ENCODE measurements at places on chromosomes 12 and 14.
A peak's percentile ranks its signal among the peaks of the same experiment; 100 is the strongest.

DNA sequence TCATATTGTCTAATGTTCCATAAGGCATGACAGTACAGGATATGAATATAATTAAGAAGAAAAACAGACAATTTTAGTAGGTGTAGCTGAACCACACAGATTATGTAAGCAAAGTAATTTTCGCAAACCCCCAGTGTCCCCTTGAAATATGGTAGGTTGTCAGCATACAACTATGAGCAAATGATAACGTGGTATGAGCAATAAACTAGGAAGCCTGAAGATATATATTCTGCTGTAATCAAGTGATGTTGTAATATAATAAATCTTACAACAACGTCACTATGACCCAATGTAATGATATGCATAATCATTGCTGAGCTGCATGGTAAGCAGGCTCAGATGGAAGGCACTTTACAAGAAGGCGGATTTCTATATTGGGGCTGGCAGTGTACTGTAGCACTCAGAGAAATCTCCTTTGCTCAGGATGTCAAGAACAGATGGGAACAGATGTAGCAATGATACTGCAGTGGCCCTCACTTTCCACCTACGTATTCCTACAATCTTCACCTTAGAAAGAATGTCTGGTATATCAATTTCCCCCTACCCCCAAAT, 47.8 kb upstream of the MYF6 start:
- no peak for DNase-seq

DNA sequence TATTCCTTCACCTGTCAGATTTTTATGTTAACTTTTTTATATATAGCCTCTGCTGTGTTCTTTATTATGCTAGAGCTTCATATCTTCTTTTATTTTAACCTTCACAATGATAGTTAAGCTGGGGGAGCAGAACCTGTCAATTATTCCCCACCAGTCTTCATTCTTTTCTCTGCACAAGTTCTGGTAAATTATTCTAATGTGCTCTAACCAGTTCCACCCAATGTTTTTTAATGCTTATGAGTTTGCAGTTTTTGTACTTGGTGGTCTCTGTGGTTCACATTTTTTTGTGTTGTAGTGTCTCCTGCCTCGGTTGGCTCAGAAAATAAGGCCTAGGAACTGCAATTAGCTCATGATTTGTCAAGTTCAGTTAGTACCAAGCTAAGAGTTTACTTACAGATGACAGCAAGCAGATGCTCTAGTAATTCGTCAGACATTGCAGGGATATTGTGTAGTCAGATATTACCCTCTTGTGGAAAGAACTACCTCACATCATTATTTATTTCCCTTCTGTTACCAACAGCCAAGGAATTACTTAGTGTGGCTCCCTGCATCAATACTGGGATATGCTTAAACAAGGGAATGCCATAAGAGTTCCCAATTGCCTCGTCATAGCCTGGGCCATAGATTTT, 14.5 kb downstream of the DYRK2 start:
- peak; percentile 99 for DNase-seq

GRCh38 chr12:18576104-18576626, 161.6 kb downstream of the PLCZ1 start:
- DNase-seq: peak; percentile 12

GRCh38 chr12:31105668-31106067, 32.0 kb downstream of the DDX11 start:
- no peak for DNase-seq

GRCh38 chr12:131346555-131347344, 364.1 kb upstream of the SFSWAP start:
- DNase-seq: no peak

- DNase-seq: peak; percentile 47
These were observed 24.9 kb downstream of the CRACR2A start for GRCh38 chr12:3727877-3728632.

DNA sequence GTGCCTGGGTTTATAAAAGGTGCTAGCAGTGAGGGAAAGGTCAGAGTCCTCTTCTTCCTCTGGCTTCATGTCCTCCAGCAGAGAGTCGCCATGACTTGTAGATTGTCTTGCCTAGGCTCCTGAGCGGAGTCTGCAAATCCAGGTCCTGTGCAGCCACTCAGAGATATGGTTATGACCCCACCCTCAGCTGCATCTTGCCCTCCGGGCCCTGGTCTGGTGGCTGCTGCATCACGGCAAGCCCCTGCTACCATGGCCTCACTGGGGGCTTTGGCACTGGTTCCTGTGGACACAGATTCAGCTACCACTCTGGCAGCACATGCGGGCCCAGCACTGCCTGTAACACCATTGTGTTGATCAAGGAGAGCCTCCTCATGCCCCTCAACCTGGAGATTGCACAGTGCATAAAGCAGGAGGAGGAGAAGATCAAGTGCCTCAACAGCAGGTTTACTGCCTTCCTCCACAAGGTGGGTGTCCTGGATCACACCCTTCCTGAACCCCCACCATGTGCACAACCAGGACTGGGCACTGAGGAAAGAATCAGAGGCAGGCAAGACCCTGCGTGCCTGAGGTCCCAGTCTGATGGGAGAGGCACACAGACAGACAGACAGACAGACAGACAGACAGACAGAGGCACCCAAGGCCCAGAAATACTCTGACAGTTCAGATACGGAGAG, 10.5 kb upstream of the KRT86 start:
- DNase-seq: no peak

DNA sequence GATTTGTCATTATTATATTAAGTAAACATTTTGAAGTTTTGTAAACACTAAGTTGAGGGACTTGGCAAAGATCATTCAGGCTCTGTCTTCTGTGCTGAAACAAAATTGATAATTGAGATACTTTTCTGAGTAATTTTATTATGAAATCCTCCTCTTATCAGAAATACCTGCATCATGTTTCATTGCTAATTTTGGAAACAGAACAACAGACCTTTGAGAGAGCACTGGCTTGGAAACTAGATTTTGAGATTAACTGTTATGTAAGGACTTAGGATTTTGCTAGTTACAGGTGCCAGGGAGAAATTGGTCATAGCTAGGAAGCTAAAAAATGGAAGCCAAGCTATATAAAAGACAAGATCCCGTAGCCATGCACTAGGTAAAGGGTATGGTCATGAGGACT, 201.7 kb upstream of the DCN start:
- no peak for DNase-seq

DNA sequence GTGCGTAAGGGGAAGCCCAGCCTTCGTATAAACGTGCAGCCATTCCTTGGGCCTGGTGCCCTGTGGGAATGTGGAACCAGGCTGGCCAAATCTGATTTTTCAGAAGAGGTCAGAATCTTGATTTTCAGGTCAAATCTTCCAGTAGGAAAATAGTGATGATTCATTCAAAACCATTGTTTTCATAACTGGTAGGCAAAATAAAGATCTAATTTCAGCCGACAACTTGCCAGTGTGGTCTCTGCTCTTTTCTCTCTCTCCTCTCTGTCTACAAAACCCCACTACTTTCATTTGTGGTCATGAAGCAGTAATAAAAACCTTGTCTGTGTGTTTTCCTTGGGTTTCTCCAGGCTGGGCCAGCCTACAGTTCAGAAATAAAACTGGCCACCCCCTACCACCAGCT, 135.1 kb downstream of the RBM19 start:
- peak; percentile 69 for DNase-seq

DNA sequence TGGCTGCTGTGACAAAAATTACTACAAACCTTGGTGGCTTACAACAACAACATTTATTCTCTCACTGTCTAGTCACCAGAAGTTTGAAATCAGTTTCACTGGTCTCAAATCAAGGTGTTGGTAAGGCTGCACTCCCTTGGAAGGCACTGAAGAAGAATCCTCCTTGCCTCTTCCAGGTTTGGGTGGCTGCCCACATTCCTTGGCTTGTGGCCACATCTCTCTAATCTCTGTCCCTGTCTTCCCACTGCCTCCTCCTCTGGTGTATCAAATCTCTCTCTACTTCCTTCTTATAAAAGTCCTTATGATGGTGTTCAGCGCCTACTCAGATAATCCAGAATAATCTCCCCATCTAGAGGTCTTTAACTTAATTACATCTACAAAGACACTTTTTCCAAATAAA, 31.0 kb downstream of the PLCZ1 start:
- DNase-seq: no peak

DNA sequence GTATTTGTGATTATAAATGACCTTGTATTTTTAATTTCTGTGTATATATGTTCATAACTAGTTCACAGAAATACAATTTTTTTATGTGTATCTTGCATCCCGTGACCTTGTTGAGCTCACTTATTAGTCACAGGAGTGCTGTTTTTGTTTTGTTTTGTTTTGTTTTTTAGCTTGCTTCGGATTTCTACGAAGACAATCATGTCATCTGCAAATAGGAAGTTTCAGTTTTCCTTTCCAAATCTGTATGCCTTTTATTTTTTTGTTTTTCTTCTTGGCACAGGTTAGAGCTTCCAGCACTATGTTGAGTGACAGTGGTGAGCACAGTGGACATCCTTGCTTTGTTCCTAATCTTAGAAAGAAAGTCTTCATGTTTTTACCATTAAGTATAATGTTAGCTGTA, 229.2 kb upstream of the GARIN6 start:
- DNase-seq: no peak

DNA sequence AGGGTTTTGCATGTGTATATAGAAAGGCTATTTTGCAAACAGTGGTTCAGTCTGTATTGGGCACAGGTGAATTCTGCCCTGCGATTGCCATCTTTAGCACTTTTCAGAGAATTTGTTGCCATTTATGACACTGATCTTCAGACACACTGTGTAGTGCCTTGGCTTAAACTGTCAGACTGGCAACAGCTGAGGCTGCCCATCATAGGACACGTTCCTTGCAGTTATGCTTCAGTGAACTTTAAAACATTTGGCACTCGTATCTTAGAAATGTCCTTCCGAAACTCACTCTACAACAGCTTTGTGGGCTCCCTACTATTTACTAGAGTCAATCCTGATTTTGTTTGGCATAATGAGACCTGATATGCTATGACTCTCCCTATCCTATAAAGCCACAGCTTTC, 29.1 kb downstream of the AP5M1 start:
- no peak for DNase-seq

- DNase-seq: no peak
These were observed 69.7 kb downstream of the WASHC3 start for GRCh38 chr12:101992091-101992490.

GRCh38 chr12:57815177-57816000, 3.1 kb downstream of the AVIL start:
- DNase-seq: no peak

- DNase-seq: no peak
These were observed 32.6 kb downstream of the ITPR2 start for GRCh38 chr12:26800347-26800746.

- no peak for DNase-seq
These were observed 27.5 kb upstream of the RMST start for GRCh38 chr12:97435153-97435552.

GRCh38 chr12:94587266-94588241, 62.8 kb downstream of the TMCC3 start:
- DNase-seq: no peak

All from astrocyte (in vitro differentiated cells and primary cell).